ENCODE measurements at places on chromosomes 16 and 17.

- no peak for DNase-seq
Observed at GRCh38 chr17:77478899-77479298, 338.1 kb downstream of the SEC14L1 start.

- DNase-seq: no peak
Observed at GRCh38 chr17:3817851-3818605, 17.0 kb upstream of the ITGAE start.

GRCh38 chr16:3087243-3088235 lies 11.6 kb downstream of the ZSCAN10 start:
- DNase-seq: no peak

GRCh38 chr17:16915752-16916556 lies 56.0 kb downstream of the TNFRSF13B start:
- DNase-seq: peak; percentile 28

DNA sequence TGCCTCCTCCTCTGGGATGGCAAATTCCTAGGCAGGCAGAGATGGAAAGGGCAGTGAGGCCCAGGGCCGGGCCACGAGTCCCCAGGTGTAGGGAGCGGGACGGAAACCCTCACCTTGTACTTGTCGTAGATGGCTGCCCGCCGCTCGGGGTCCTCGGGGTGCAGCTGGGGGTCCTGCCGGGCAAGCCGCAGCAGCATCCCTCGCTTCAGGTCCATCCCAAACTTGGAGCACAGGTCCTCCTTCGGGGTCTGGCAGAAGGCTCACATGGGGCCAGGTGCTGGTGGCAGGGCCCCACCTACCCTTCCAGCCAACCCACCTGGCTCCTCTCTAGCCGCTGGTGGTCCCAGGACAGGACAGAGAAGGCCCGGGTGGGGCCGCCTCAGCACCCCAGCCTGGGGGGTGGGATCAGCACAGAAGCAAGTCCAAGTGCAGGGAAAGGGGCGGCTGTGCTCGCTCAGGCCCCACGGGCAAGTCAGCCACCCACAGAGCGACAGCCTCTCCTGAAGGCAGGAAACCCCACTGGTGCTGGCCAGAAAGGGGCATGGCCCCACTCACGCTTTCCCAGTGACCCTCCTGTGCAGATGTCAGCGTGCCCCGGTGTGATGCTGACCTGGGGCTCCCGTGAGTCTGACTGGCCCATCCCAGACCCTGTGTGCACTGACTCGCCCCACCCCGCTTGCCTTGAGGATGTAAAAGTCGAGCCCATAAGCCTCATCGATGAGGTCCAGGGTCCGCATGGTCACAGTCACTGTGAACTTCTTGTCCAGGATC lies 1.8 kb downstream of the MRPL28 start:
- no peak for DNase-seq

- no peak for DNase-seq
Observed at GRCh38 chr16:57615813-57616212, 12.6 kb upstream of the ADGRG1 start.

- DNase-seq: no peak
Observed at GRCh38 chr17:49549311-49549605, 26.4 kb upstream of the NXPH3 start.

DNA sequence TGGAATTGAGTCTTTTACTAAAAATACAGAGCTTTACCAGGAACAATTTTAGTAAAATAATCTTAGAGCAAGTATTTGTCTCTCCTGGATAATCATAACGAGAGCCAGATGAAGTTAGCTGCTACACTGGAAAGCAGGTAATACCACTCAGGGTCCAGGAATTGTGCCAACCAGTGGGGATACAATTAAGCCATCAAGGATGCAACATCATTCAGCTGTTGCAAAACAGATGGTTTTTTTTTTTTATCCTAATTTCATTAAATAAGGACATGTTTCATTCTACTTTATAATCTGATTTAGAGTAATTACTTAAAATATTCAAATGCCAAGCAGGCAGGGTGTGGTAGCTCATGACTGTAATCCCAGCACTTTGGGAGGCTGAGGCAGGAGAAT lies 10.2 kb downstream of the MMD start:
- DNase-seq: no peak

GRCh38 chr16:71848622-71849021 lies 2.8 kb downstream of the ATXN1L start:
- no peak for DNase-seq

- DNase-seq: no peak
Observed at GRCh38 chr17:65609749-65610148, 48.3 kb upstream of the AXIN2 start.

- no peak for DNase-seq
Observed at GRCh38 chr17:903691-904481, 75.7 kb downstream of the NXN start.

GRCh38 chr17:30271102-30271501 lies 20.6 kb downstream of the BLMH start:
- no peak for DNase-seq
